ENCODE measurements at places on chromosomes 2 and 18. TPM values are rescaled to one million over a fixed set of nuclear protein-coding genes. Genes with fewer than 3 reads are reported as not detected.

DNA sequence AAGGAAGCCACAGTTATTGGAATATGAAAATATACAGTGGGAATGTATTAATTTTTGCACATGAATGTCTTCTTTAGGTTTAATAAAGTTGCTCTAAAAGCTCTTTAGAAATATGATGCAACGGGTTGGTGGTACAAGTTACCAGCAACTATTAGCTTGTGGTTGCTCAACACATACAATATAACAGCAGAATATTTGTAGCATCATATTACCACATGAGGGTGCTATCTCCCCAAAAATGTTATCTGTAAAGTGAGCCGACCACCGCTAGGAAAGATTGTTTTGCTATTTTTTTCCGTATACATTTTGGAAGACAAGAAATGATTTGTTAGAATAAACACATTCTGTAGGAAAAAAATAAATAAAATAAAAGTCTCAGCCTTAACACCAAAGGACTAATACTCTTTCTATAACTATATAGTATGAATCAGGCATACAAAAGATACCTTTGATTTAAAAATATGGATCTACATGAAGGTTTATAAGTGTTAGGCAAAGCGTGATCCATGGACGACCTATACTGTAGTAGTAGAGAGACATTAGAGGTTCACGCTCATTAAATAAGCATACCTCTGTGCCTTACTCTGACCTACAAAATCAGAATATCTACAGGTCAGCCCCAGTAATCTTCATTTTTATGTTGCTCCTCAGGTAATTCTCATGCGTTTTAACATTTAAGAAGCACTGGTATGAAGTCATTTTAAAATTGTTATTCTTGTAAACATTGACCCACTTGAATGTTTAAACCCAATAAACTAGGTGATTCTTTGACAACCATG, 1110.6 kb upstream of the ACVR2A start:
- no peaks in the 10 kb centered on the region for H3K36me3 ChIP-seq
- no peak overlapping the region for H3K27ac ChIP-seq

- no peak overlapping the region for H3K4me3 ChIP-seq
- H3K4me1 ChIP-seq: no peaks in the 10 kb centered on the region
- no peak for DNase-seq
- no peak overlapping the region for H3K27ac ChIP-seq
- H3K27me3 ChIP-seq: no peaks in the 10 kb centered on the region
- H3K36me3 ChIP-seq: no peaks in the 10 kb centered on the region
Observed at GRCh38 chr2:107419191-107419590, 407.5 kb upstream of the RGPD4 start.

DNA sequence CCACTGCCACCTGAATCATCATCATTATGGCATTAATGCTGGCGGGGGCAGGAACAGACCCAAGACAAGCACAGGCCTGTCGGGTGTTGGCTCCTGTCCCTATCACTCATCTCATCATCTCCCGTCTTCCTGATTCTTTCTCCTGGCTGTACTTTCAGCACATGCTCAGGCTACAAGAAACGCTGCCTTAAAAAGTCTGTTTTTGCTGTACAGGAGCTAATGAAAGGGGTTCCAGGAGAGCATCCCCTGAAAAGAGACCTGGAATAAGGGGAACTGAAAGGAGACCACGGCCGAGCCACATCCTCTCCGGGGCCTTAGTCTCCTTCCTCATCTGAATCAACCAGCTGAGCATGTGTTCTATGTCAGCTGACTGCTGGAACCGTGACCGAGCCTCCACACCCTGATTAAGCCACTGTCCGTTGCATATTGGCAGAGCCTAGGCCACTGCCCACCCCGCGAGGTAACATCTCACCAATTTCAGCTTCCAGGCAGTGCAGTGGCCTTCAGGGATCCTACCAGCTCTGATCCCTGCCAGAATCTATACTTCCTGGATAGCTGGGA, 62.6 kb downstream of the DNMT3A start:
- no peak overlapping the region for H3K4me3 ChIP-seq
- no peak for DNase-seq
- H3K27me3 ChIP-seq: no peaks in the 10 kb centered on the region
- H3K36me3 ChIP-seq: peaks cover 14% of the 10 kb centered on the region
- H3K4me1 ChIP-seq: peaks cover 69% of the 10 kb centered on the region
- no peak overlapping the region for H3K27ac ChIP-seq

DNA sequence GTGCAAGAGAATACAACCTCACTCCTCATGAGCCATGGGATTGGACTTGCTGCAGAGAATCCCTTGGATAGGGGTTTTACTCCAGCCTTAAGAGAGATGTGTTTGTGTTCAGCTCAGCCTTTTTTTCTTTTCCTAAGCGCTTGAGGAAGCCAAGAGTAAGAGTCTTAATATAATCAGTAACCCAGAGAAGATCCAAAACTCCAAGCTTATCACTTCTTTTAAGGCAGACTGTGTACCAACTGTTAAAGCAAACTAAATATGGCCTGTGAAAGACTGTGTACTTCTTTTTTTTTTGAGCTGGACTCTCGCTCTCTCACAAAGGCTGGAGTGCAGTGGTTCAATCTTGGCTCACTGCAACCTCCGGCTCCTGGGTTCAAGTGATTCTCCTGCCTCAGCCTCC, 30.4 kb downstream of the MSGN1 start:
- DNase-seq: no peak
- H3K27ac ChIP-seq: no peak overlapping the region
- no peaks in the 10 kb centered on the region for H3K27me3 ChIP-seq
- no peaks in the 10 kb centered on the region for H3K4me1 ChIP-seq

DNA sequence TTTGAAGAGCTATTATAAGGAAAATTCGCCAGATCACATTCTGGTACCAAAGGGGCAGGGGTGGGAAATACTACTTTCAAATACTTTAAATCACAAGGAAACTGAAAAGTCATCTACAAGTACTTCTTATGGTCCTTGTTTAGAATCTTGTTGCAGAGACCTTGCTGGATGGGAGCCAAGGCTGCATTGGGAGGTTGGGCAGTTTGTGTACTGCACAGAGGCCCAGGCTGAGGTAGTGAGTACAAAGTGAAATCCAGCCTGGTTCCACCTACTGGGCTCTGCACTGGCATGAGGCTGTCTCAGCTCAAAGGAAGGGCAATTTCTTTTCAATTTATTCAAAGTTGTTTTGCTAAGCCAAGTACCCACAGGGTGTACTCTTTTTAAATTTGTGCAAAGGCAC, 140.3 kb upstream of the DLX2 start:
- no peaks in the 10 kb centered on the region for H3K36me3 ChIP-seq
- no peaks in the 10 kb centered on the region for H3K27me3 ChIP-seq
- H3K27ac ChIP-seq: no peak overlapping the region
- no peak overlapping the region for H3K4me3 ChIP-seq

DNA sequence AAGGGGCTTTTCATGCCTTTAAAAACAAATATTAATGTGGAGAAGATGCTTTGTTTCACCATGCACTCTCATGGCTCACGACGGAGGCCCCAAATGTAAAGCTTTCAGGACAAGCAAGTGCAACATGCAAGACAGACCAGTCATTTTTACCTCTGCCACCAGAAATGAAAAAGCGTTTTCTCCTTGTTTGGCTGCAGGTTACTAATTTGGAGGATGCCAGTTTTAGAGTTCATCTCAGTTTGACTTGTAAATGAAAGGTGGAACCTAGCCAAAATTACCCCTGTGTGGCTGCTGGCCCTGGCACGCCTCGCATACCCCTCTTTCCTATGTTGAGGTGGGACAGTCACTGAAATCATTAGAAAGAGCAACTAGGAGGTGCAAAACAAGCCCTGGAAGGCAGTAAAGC, 138.6 kb downstream of the BCL2 start:
- no peaks in the 10 kb centered on the region for H3K27me3 ChIP-seq
- H3K4me1 ChIP-seq: peaks cover 37% of the 10 kb centered on the region
- H3K36me3 ChIP-seq: no peaks in the 10 kb centered on the region
- no peak for DNase-seq

GRCh38 chr2:129565551-129566109, 413.8 kb upstream of the RAB6C start:
- H3K4me3 ChIP-seq: no peak overlapping the region
- H3K27me3 ChIP-seq: no peaks in the 10 kb centered on the region
- no peaks in the 10 kb centered on the region for H3K36me3 ChIP-seq

GRCh38 chr2:64090264-64090663, 54.0 kb downstream of the PELI1 start:
- DNase-seq: no peak
- no peak overlapping the region for H3K4me3 ChIP-seq
- H3K36me3 ChIP-seq: peaks cover 8% of the 10 kb centered on the region
- H3K27ac ChIP-seq: no peak overlapping the region
- H3K27me3 ChIP-seq: no peaks in the 10 kb centered on the region
- H3K4me1 ChIP-seq: no peaks in the 10 kb centered on the region

- no peaks in the 10 kb centered on the region for H3K4me1 ChIP-seq
- H3K27ac ChIP-seq: no peak overlapping the region
- H3K27me3 ChIP-seq: peaks cover 3% of the 10 kb centered on the region
- no peaks in the 10 kb centered on the region for H3K36me3 ChIP-seq
- no peak overlapping the region for H3K4me3 ChIP-seq
- DNase-seq: no peak
Observed at GRCh38 chr18:57797209-57797651, 5.9 kb downstream of the ATP8B1 start.

DNA sequence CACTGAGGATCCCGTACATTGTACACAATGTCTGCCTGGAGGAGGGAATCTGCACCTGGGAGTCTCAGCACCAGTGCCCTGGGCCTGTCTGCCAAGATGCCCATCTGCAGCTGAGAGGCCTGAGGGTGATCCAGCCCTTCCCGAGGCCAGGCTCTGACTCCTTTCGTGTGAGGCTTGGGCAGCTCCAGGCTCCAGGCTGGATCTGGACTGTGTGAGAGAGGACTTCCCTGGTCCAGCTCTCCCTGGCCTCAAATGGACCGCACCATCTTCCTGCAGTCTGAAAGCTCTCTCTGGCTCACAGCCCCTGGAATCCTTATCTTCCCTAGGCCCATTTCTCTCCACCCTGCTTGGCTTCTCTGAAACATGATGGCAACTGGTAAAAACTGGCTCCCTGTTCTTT, 324.6 kb downstream of the DYSF start:
- no peaks in the 10 kb centered on the region for H3K4me1 ChIP-seq
- H3K27ac ChIP-seq: no peak overlapping the region
- H3K36me3 ChIP-seq: no peaks in the 10 kb centered on the region
- no peak for DNase-seq
- no peaks in the 10 kb centered on the region for H3K27me3 ChIP-seq
- H3K4me3 ChIP-seq: no peak overlapping the region

DNA sequence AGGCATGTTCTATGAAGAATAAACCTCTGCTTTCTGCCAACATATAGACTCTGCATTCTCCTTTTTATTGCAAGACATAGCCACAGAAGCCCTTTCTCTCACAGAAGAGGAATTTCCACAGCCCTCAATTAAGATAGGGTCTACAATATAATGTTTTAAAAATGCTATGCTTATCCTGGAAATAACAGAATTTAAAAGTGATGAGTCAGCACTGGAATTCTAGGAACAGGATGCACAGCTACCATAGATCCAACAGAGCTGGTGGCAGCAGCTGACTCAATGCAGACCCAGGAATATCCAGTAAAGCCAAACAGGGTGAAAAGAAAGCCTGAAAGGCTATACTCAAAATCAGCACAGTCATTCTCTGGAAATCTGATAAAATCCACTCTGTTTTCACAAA, 866.9 kb downstream of the TRIB2 start:
- H3K4me1 ChIP-seq: no peaks in the 10 kb centered on the region
- no peak for DNase-seq
- no peak overlapping the region for H3K27ac ChIP-seq
- H3K4me3 ChIP-seq: no peak overlapping the region

GRCh38 chr2:221143231-221143630, 428.9 kb downstream of the EPHA4 start:
- H3K27me3 ChIP-seq: no peaks in the 10 kb centered on the region
- no peaks in the 10 kb centered on the region for H3K4me1 ChIP-seq
- no peak overlapping the region for H3K4me3 ChIP-seq
- DNase-seq: no peak

- no peaks in the 10 kb centered on the region for H3K4me1 ChIP-seq
- no peak within 1 kb of the TSS for H3K4me3 ChIP-seq
- no peaks in the 10 kb centered on the region for H3K27me3 ChIP-seq
- no peak within 1 kb of the TSS for H3K27ac ChIP-seq
Observed at GRCh38 chr2:166375736-166376487, at the start of gene SCN9A. TSS of gene SCN9A (minus strand) at chr2:166375944. CDS start at chr2:166311756, 64,188 bp downstream.

- no peak for DNase-seq
- H3K27ac ChIP-seq: no peak overlapping the region
- H3K4me3 ChIP-seq: peak overlapping the region; percentile 69
- H3K4me1 ChIP-seq: peaks cover 4% of the 10 kb centered on the region
- no peaks in the 10 kb centered on the region for H3K36me3 ChIP-seq
- no peaks in the 10 kb centered on the region for H3K27me3 ChIP-seq
Observed at GRCh38 chr2:213150315-213151097, 906 bp downstream of the IKZF2 start.

GRCh38 chr18:22173928-22174301, 4.5 kb downstream of the GATA6 start:
- H3K4me1 ChIP-seq: peaks cover 3% of the 10 kb centered on the region
- DNase-seq: no peak
- no peak overlapping the region for H3K27ac ChIP-seq
- H3K27me3 ChIP-seq: peaks cover 43% of the 10 kb centered on the region
- no peaks in the 10 kb centered on the region for H3K36me3 ChIP-seq

GRCh38 chr2:163734401-163734800, 1.4 kb downstream of the FIGN start:
- H3K4me1 ChIP-seq: no peaks in the 10 kb centered on the region
- no peaks in the 10 kb centered on the region for H3K27me3 ChIP-seq
- no peak for DNase-seq
- no peaks in the 10 kb centered on the region for H3K36me3 ChIP-seq
- H3K27ac ChIP-seq: no peak overlapping the region

DNA sequence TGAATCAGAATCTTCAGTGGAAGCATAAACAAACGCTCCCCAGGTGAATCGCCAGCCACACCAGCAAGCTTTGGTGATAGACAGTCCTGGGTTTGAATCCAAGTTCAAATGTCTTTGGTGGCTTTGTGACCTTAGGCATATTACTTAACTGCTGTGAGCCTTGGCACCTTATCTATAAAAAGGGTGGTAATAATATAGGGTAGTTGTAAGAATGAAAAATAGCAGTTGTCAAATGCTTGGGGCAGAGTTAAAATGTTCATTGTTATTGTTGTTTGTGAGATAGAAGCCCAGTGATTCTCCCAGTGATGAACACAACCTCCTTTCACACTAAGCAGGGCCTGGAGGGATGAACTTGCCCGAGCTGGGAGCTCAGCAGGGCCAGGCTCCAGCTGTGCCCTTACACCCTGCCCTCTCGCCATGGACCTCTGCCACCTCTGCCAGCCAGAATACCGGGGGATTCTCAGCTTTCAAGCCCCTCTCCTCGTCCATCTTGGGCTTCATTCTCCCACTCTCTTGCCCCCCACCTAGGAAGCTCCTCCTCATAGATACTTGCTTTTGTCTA, 6.1 kb upstream of the TMBIM1 start:
- H3K27me3 ChIP-seq: no peaks in the 10 kb centered on the region
- peaks cover 14% of the 10 kb centered on the region for H3K4me1 ChIP-seq
- DNase-seq: no peak
- H3K36me3 ChIP-seq: no peaks in the 10 kb centered on the region
- H3K4me3 ChIP-seq: no peak overlapping the region

RGPD3 gene
- total RNA-seq: 0.18 TPM

EMILIN1 gene
- total RNA-seq: 0.79 TPM

SLC14A1 gene
- total RNA-seq: 2.3 TPM

MARCHF7 gene
- 84.7 TPM for total RNA-seq

AQP12B gene
- not detected for total RNA-seq

STAT4 gene
- 53.0 TPM for total RNA-seq

LIPT1 gene
- total RNA-seq: 5.5 TPM

VWC2L gene
- not detected for total RNA-seq

SLC20A1 gene
- 102 TPM for total RNA-seq

GRB14 gene
- not detected for total RNA-seq

MLPH gene
- not detected for total RNA-seq

EVX2 gene
- not detected for total RNA-seq
